Activated CD8-positive, alpha-beta T cell treated with anti-CD3 and anti-CD28 coated beads, Interleukin-2, amount 10 ng/mL, durations not matched to agents 7 days and 5 days (primary cell): ENCODE measurements at places on chromosomes 6 and 20. TPM values are rescaled to one million over a fixed set of nuclear protein-coding genes. Genes with fewer than 3 reads are reported as not detected.

DNA sequence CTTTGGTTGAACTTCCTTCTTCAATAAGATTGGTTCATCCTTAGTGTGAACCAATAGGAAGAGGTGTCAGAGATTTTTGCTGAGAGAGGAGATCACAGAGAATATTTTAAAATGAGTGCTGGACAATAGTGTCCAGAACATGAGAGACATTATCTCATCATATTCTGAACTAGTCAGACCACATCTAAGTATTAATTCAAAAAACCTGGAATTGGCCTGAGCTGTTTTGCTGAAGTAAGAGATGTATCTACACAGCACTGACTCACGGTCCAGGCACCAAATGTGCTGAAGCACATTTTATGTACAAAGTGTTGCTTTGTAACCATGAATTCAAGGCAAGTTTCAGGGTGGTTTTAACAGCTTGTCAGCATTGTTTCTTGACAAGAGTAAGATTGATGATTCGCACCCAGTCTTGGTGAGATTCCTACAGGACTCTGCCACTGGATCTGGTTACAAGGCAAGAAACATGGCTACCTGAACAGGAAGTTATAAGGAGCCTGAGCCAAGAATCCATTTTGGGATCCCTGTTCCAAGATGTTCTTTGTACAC, 178.2 kb upstream of the HEY2 start:
- no peak for DNase-seq

The BNIP5 gene
- total RNA-seq = not detected

DNA sequence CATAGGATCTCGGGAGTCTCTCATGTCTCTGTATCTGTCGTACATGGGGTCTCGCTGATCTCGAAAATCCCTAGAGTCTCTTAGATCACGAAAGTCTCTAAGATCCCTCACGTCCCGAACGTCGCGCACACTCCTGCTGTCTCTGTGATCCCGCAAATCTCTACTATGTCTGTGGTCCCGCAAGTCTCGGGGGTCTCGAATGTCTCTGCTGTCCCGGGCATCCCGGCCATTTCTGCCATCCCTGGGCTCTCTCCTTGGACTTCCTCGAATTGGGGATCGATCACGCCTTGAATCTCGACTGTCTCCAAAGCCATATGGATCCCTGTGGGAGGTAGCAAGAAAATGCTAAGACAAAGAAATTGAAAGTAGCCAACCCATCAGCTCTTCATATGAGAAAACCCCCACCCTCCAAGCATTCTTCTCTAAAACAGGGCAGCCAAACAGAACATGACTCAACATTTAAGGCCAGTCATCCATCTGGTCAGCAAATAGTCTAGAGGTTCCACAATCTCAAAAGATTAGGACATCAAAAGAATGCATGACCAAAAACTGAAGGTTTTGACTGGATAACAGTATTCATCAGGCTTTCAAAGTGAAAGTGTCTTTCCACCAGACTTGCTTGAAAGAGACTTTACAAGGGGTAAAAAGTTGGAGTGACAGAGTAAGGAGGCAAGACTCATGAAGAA, 19.4 kb downstream of the NCOA5 start:
- DNase-seq = no peak

The ARMC2 gene
- total RNA-seq = 10.9 TPM

- DNase-seq = no peak
Observed at GRCh38 chr20:11132819-11133415, 459.1 kb upstream of the JAG1 start.

The RAET1L gene
- not detected for total RNA-seq

The CYP39A1 gene
- total RNA-seq = not detected

DNA sequence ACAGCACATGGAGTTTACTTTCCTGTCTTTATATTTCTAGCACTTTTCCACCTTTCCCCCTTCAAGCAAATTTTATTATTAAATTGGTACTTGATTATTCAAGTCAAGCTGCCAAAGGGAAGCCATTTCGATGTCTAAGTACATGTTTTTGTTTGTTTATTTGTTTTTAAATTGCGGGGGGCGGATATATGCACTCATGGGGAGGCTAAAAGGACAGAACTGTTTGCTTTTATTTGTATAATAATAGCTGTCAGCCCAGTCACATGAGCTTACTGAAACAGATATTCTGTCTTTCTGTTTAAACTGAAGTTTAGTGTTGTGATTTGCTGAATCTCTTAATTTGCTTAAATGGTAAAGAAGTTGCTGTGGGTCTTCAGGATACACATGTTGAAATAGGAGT, 49.6 kb upstream of the PLCG1 start:
- DNase-seq = no peak

- DNase-seq = no peak
Observed at GRCh38 chr20:15806105-15806504, 767.1 kb downstream of the KIF16B start.

The PARD6B gene
- total RNA-seq = 6.0 TPM

The INSM1 gene
- total RNA-seq = not detected

DNA sequence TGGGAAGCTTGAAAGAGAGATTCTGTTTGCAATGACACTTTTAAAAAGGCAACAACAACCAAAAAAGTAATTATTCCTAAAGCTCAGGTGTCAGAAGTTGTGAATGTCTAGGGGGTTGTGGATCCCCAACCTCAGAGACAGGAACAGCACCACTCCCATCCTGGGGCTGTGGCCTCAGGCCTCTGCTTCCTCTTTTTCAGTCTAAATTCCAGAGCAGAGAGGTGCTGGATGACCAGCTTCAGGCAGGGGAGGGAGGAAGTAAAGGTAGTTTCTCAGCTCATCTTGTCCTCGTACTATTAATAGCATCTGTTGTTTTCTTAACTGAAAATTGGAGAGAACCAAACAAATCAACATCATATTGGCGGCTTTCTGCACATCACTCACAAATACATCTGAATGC, 8.3 kb downstream of the NT5E start:
- no peak for DNase-seq

The SYNDIG1 gene
- not detected for total RNA-seq

The BMP7 gene
- total RNA-seq = not detected

GRCh38 chr6:134723081-134723871, 226.6 kb downstream of the ALDH8A1 start:
- no peak for DNase-seq

DNA sequence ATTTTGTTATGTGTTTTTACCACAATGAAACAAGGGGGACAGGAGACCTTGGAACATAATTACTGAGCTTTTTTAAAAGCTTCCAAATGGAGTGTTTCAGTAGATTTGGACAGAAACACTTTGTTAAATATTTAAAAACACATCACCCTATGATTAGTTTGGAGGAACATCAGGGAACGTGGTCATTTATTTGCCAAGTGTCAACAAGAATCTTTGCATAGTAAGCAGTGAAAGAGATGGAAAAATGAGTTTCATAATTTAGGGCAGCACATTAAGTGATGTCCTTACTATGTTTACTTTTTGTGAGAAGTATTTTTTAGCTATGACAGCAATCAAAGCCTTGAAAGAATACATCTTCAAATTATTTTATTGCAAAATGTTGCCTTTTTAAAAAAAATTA, 82.6 kb downstream of the PROKR2 start:
- DNase-seq = no peak

DNA sequence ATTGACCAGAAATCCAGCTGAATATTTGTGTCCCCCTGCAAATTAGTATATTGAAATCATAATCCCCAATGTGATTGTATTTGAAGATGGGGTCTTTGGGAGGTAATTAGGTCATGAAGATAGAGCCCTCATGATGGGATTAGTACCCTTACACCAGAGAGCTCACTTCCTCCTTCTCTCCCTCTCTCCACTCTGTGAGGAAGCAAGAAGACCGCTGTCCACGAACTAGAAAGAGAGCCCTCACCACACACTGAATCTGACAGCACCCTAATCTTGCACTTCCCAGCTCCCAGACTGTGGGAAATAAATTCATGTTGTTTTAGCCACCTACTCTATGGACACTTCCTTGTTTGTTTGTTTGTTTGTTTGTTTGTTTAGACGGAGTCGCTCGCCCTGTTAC, 11.9 kb upstream of the PLAGL1 start:
- no peak for DNase-seq

DNA sequence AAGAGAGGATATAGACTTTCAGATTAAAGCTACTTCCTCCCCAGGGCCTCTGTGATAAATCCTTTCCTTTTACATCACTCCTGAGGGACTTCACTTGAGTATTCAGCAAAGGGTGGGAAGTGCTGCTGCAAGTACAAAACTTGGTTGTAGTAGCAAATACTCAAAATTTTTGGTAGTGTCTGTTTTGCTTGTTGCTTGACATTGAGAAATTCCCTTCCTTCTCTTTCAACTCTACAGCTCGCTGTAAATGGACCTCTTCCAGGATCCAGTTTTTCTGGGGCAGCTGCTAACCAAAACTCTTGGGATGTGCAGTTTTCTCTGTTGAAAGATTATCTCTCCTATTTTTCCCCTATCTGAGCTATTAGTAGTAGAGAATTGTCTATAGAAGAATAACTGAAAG, 472.0 kb downstream of the CD109 start:
- no peak for DNase-seq

GRCh38 chr20:11302436-11302835, 615.3 kb upstream of the BTBD3 start:
- no peak for DNase-seq

- no peak for DNase-seq
Observed at GRCh38 chr20:25206063-25206403, 10.5 kb downstream of the ENTPD6 start.

- DNase-seq = no peak
Observed at GRCh38 chr20:51350941-51351631, 191.4 kb downstream of the NFATC2 start.

DNA sequence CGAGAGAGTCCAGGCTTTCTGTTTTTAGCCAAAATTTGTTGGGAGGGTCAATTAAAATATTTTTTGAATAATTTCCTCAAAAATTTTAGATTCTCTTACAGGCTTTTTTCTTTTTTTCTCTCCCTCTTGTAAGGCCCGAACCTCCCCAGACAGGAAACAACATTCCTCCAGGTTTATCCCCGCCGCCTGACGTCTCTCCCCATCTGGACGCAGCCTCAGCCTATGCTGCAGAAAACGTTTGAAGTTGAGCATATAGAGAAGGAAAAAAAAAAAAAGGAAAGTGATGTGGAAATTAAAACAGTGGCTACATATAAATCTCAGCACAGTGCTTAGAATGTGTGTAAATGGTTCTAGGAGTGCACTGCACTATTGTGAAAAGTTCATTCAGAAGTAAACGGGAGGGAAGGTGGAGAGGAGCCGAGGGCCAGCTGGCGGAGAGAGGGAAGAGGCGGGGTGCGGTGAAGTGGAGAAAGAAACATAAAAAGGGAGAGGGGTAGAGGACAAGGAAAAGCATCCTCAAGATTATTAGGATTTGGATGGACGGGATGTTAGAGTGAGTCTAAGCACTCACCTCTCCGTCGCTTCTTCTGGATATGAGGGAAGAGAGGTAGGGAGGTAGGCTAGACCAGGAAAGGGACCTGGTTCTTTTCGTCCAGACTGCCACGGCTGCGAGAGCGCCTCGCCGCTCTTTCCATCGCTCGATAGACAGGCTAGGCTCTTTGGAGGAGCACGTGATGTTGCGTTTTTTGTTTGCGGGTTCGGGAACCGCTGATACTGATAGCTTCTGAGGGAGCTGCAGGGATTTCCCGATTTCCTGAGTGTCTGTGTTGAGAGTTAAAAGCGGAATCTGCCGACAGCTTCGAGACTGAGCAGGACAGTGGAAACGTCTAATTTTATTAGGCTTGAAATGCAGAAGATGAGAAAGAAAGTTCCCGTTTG, 98.7 kb downstream of the TRIM27 start:
- DNase-seq = no peak

The UBE2C gene
- 261 TPM for total RNA-seq

DNA sequence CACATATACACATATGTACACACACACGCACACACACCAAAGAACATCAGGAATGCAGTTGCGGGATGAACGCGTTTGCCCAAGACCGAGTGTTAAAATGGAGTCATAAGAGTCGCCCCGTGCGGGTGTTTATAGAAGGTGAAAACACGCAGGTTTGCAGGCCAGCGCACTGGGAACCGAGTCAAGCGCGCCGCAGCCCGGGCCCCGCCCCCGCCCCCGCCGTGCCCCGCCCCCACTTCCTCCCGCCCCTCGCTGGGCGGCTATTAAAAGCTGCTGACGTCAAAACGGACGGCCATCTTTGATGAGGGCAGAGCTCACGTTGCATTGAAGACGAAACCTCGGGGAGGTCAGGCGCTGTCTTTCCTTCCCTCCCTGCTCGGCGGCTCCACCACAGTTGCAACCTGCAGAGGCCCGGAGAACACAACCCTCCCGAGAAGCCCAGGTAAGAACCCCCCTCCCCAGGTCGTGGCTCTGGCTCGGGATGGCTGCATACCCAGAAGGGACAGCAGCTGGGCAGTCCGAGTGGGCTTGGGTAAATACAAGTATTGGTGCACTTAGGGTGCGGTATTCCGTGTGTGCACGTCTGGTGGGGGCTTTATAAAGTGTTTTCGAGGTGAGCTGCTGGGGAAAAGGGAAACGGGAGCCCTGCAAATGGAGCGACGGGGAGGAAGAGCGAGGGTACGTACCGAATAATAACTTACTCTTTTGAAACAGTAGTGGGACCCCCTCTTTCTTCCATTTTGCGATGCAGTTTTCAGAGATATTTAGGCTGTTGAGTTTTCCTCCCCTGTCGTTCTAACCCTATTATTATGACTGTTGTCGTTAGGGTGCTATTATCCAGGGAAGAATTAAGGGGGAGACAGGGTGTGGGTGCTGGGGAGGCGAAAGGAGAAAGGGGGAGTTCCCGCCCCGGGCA, at the start of gene SNAP25:
TSS of gene SNAP25 (plus strand) at position 295 of the 916 bp plus-strand sequence. CDS start 56,662 bp downstream, outside the sequence.
- peak; percentile 55 for DNase-seq

DNA sequence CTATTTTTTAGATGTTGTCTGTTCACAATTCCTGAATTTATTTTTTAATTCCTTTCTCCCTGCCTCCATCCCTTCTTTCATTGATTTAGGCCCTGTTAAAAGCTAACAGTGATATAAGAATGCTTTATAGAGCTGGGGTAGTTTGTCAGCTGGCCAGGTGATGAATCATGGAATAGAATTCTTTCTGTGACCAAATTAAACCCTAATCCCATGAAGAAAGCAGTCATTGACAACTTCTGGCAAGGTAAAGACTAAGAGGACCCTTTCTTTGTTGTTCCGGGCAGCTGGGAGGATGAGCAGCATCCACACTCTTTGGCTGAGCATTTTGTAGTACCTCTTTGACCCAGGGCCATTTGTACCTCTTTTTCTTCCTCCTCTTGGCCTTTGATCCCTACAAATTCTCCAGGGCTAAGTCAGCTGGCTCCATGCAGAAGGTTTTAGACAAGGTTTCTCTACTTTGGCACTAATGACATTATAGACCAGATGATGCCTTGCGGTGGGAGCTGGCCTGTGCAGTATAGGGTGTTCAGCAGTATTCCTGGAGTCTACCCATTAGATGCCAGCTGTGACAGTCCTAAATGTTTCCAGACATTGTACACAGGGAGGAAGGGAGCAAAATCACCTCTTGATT, 102.9 kb downstream of the SLX4IP start:
- no peak for DNase-seq
